Suppressor macrophage treated with lipopolysaccharide for 1 hour (primary cell): ENCODE measurements at places on chromosomes 3 and 15.

GRCh38 chr3:126314790-126315658 lies 42.2 kb downstream of the KLF15 start:
- no peak for DNase-seq

GRCh38 chr15:63610209-63610841 lies 13.1 kb downstream of the FBXL22 start:
- DNase-seq: peak; percentile 82

- no peak for DNase-seq
These were observed 41.9 kb upstream of the CCNB2 start for GRCh38 chr15:59063042-59063441.

DNA sequence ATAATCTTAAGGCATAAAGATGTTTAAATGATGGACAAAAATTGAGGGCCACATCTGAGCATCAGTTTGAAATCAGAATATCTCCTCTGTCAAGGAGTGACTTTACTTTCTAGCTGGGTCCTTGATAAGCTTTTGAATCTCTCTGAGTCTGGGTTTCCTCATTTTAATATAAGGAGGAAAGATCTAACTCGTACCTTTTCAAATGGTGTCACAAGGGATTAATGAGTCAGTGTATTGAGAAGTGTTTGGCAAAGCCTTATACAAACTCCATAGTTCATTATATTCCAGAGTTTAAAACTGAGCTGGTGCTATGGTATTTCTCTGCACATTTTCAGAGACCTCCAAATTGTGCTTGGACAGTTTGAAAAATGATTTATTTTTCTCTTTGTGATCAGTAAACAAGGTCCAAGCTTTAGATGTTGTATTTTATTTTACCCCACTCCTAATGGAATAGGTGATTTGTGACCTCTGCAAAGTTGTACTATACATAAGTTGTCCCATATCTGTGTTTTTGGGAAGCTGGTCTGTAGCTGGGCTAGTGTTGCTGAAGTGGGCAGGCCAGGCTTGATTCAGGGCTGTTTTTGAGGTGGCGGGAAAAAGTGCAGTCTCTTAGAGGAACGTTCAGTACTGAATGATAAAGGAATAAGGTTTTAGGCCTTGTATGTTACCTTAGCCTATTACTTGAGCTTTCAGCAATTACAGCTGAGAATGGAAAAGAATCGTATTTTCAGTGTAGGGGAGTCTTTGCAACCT lies 5.6 kb downstream of the FNDC3B start:
- DNase-seq: no peak

GRCh38 chr3:150540991-150541390 lies 5.3 kb downstream of the SERP1 start:
- peak; percentile 57 for DNase-seq

DNA sequence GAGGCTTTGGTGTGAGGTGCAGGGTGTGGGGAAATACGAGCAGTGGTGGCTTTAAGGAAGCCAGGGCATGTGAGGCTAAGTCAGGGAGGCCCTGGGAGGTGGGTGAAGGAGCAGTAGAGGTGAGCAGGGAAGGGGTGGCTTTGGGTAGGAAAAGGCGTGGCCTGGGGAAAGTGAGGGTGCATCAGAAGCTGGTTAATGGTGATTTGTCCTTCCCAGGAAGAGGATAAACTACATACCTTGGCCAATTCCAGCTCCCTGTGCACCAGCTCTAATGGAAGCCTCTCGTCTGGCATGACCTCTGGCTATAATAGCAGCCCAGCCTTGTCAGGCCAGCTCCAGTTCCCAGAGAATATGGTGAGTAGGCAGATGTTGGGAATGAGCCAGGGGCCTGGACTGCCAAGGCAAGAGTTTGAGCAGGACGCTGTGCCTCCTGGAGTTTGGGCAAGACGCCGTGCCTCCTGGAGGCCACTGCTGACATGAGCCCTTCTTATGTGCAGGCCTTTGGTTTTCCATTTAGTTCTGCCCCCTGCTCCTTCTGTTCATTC lies 41.3 kb downstream of the CDAN1 start:
- DNase-seq: no peak

GRCh38 chr15:75090388-75090734 lies 67.0 kb downstream of the PPCDC start:
- peak; percentile 91 for DNase-seq

GRCh38 chr3:101828691-101829436 lies 20.4 kb upstream of the NFKBIZ start:
- peak; percentile 61 for DNase-seq

- DNase-seq: no peak
These were observed 106.6 kb downstream of the VGLL4 start for GRCh38 chr3:11536936-11537612.

DNA sequence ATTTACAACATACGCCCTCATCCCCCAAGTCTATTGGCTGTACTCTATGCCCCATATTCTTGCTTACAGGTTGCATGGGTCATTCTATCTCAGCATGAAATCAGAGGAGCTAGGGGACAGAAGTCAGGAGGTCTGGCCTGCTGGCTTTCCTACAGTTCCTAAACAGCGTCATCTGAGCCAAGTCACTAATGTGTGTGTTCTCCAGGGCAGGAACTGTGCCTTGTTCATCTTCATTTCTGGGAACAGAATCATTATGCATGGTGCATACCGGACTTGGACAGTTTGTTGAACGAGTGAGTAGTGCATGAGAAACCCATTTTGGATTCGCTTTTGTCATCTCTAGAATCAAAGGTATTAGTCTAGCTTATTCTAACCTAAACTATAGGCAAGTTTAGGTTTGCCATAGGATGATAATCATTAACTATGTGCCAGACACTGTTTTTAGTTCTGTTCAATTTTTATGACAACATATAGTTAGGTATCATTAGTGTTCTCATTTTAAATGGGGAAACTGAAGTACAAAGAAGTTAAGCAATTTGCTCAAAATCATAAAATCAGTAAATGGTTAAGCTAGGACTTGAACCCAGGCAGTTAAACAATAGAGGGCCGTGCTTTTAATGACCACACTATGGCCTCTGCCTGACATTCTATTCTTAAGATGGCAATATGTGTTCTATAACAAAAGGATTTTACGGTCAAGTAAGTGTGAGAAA lies 105.2 kb downstream of the FMN1 start:
- DNase-seq: no peak

GRCh38 chr15:45534821-45535220 lies 12.3 kb upstream of the SLC30A4 start:
- DNase-seq: no peak

GRCh38 chr3:113663324-113663750 lies 33.1 kb downstream of the USF3 start:
- no peak for DNase-seq

DNA sequence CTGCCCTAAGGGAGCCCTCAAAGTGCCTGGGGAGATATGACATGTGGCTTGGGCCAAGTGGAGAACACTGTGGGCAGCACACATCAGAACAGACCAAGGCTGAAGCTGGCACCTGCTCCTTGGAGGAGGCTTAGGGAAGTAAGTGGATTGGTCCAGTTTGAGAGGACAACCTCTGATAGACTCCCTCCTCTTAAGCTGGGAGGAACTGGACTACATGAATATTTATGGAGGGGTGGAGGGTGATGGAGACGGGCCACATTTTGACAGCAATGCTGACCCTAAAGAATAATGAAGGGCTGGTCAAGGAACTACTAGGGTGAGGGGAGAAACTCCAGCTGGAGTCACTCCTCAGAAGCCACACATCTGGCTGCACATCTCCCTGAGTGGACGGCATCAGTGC lies 6.5 kb upstream of the CD276 start:
- DNase-seq: no peak

DNA sequence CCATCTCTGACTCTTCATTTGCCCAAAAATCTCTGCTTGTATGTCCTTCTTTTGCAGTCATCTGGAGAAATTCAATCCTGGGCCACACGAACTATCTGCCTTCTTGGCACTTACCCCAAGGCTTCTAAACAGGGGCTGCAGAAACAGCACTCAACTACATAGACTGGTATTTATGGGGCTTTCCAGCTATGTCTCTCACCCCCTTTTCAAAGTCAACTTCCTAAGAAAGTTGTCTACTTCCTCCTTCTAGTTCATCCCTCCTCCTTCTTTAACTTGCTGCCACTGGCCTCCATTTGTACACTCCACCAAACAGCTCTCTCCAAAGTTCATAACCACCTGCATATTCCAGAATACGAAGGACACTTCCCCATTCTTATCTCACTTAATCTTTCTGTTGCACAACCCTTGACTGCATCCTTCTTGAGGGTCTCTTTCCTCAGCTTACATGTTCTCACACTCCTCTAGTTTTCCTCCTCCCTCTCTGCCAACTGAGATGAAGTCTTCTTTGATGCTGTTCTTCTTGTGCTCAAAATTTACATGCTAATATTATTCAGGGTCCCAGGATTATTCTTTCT lies 55.2 kb downstream of the PLD1 start:
- DNase-seq: peak; percentile 73

GRCh38 chr3:115790759-115791158 lies 167.4 kb downstream of the GAP43 start:
- DNase-seq: peak; percentile 53

GRCh38 chr3:135246027-135246426 lies 451.0 kb downstream of the EPHB1 start:
- no peak for DNase-seq

GRCh38 chr3:179452176-179452564 lies 900 bp upstream of the GNB4 start:
- peak; percentile 31 for DNase-seq

DNA sequence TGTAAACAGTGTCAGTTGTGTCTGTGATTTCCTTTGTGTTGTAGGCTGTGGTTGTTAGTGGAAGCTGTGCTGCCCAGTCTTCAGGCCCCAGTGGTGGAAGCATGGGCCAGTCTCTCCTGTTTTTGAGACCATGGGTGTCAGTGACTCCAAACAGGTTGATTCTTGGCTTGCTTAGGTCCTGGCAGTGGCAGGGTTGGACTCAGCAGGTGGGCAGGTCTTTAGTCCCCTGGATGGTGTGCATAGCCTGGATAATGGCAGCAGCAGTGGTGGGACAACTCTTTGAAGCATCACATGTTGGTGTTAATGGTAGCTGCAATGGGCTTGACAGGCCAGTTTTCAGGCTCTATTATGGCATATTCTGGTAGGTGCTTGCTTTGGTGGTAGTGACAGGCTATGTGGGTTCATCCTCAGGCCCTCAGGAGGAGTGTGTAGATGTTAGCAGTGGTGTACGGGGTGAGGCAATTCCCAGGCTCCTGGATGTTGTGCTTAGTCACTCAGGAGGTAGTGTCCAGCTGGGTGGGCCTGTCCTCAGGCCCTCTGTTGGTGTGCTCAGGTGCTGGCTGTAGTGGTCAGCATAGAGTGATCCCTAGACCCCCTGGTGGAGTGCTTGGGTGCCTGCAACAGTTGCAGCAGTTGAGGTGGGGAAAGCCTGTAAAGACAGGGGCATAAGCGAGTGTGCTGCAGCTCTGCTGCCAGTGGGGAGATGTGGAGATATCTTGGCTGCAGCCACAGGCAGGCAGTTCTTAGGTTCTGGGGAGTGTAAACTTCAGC lies 596.7 kb downstream of the PDCD6IP start:
- DNase-seq: no peak

GRCh38 chr3:155481591-155481990 lies 188.1 kb upstream of the STRIT1 start:
- no peak for DNase-seq

DNA sequence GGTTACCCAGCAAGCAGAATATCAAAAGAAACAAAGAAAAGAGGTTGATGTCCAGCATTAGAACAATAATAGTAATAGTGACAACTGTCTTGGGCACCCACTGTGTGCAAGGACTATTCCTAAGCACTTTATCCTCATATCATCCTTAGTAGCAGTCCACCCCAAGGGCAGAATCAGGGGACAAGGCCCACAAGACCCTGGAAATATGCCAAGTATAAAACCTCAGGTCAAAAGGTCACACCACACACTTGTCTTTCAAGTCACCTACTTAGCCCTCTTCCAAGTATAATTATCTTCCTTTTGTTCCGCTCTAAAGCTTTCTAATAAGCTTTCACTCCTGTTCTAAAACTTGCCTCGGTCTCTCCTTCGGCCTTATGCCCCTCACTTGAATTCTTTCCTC lies 124.0 kb upstream of the STT3B start:
- no peak for DNase-seq

GRCh38 chr15:99845009-99845408 lies 111.8 kb upstream of the LYSMD4 start:
- no peak for DNase-seq

DNA sequence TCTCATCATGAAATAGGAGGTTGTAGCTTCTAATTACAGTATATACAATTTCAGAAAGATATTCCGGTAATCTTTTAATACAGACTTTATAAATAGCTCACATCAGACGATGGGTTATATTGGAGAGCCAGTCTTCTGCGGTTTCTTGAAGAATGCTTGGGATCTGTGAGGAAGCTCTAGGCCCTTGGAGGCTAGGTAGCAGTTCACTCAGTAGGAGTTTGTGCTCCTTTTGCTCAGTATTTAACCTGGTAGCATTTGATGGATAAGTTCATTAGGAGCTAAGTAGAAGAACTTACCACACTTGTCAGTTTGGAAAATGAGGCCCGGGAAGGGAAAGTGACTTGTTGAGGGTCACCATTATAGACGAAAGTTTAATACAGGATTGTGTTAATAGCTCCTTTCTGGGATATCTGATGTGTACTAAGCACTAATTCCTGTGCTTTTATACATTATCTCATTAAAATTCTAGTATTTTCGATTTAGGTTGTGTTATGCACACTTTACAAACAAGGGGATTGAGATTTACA lies 2.8 kb downstream of the FNDC3B start:
- DNase-seq: no peak

GRCh38 chr3:120763601-120764000 lies 21.1 kb downstream of the GTF2E1 start:
- DNase-seq: peak; percentile 23

DNA sequence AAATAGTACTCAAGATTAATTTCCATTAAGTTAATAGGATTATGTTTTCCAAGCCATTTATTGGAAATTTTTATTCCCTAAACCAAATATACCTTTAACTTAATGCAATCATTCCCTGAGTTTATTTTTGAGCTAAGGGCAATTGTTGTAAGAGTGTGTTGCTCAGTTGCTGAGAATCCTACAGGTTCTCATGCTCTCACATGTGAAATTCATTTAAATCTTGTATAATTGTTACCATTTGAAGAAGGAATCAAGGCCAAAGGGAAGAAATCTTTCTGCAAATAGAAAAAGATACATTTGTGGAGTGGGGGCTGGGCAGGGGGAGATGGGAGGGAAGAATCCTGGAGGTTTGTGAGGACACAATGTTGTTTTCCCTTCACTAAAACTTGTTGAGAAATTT lies 202.7 kb upstream of the STRIT1 start:
- no peak for DNase-seq

GRCh38 chr3:8837162-8837561 lies 67.7 kb upstream of the OXTR start:
- DNase-seq: peak; percentile 1

DNA sequence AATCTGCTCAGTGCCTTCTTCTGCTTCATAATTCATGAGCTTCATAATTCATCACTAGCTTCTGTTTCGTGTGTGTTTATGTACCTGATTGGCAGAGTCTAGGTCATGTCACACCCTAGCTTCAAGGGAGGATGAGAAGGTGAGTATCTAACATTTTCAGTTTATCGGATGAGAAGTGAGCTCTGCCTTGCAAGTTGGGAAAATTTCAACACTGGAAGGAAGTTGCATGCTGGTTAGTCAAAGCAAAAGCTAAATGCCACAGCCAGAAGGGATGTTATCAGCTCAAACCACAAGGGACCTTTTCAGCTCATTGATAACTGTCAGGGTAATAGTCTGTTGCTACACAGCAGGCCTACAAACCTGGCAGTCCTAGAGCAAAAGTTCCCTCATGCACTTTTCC lies 7.3 kb upstream of the TNFSF10 start:
- DNase-seq: peak; percentile 58
